Activated naive CD4-positive, alpha-beta T cell treated with anti-CD3 and anti-CD28 coated beads, Interleukin-2, amount 50 U/mL, for 72 hours (primary cell): ENCODE measurements at places on chromosomes 12 and 14.

DNA sequence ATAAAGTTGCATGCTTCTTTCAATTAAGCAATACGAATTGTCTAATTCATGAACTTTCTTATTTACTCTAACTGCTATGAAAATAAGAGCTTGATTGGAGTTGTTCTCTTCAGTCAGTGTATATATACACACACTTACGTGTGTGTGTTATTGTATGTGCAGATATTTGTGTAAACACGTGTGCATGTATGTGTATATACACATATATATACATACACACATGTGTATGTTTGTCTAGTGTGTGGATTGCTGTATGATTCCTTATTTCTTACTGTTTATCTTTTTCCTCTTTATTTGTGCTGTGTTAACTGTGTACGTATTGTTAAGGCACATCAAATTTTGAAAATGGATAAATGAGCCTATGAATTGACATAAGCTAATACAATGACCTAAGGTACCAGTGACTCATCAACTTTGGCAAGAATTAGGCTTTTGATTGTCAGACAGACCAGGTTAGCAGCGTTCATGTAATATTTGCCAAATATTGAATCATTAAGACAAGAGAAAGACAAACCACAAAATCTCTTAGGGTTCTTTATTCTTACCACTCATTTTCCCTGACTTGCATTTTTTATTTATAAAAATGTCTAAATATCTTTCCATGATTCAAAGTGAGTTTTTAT, 423.9 kb downstream of the SOX5 start:
- DNase-seq, result no peak

DNA sequence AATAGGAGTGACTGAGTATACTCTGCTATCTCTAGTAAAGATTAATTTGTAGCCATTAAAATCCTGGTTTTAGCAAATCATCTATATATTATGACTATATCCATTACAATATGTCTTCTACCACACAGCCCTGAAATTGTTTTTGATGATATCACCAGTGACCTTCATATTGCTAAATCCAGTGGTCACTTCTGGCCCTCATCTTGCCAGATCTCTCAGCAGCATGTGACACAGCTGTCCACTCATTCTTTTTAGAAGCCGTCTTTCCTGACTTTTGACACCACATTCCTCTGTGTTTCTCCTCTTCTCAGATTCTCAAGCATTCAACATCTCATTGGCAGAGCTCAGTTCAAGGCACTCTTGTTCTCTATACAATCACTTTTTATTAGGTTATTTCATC, 54.9 kb downstream of the CPNE8 start:
- no peak for DNase-seq

GRCh38 chr12:6538420-6539313, 4.3 kb downstream of the GAPDH start:
- no peak for DNase-seq

DNA sequence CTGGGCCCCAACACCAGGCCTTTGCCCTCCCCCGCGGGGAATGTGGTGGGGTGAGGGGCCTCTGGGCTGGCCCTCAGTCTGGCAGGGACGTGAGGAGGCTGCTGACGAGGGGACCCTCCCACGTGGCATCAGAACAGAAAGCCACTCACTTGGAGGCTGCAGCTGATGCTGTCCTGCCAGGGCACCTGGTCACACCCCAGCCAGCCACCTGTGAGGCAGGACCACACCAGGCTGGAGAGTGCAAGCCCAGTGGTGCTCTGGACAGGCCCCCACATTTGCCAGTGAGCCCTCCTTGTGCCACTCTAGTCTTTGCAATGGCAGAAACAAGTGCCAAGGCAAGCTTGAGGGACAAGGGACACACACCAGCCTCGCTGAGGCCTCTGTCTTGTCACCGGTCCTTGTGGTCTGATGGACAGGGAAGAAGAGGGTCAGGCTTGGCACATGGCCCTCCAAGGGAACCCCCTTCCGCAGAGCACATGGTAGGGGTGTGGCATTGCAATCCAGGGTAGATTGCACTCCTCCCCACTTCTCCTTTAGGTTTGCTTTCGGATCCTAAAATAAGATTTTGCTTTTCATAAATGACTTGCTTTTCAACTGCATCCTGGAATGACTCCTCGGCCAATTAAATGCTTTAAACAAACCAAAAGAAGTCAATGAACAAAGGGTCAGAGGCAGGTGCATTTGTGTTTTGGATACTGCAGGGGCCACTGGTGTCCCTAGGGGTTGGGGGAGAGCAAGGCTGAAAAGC, 53.7 kb downstream of the CCDC88C start:
- DNase-seq, result no peak

DNA sequence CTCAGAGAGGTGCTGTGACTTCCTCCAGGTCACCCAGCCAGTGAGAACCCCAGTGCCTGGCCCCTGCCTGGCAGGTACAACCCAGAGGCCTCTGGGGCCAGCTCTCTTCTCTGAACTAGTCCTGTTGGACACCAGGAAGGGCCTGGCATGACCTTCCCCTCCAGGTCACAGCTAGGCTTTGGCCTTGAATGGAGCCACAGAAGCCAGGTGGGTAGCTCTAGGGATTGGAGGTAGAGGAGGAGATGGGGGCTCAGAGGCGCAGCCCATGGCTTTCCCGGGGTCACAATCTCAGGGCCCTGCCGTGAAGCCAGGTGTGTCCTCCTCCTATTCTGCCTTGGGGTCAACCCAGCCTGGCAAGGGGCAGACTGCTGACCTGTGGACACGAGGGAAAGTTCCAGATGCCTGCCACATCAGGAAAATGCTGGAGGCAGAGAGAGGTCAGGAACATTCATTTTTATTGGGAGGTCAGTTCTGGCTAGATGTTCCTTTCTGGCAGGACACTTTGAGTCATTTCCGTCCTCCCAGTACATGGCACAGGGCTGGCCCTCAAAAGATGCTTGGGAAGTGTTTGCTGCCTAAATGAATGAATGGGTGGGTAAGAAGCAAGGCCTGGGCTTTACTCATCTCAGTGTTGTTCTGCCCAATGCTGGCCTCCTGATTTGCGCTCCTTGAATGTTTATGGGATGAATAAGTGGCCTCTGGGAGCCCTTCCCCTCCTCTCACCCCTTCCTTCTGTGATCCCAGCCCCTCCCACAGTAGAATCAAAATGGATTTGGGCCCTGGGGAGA, 25.4 kb downstream of the FAM222A start:
- DNase-seq, result no peak

DNA sequence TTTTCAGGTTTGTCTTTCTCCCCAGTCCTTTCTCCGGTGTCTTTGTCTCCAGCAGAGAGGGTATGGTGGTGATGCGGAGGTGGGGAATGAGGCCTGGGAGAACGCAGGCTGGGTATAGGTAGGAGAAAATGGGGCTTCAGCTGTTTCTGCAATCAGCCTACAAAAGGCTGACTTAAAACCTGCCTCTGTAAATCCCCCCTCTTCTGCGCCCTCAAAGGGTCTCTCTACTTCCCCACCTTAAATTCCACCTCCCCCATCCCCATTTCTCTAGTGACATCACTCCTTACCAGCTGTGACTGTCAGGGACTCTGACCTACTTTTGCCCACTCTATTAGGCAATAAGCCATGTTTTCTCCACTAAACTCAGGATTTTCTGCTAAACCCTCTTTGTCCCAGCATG, 8.1 kb upstream of the RIMKLB start:
- no peak for DNase-seq

DNA sequence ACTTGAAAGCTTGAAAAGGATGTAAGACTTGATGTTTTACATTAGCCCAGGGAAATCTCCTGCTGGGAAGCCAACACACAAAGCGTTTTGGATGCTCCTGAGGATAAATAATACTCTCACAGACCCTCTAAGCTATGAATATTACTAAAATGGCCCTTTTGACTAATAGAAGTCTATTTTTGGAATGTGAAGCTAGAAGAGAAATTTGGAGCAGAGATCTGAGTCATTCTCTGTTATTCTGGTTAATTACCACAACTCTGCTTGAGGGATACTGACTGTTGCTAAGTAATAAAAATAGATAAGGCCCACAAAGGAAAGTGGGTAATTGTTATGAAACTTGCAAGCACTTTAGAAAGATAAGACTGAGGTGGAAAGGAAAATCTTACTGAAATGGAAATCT, 346.2 kb upstream of the STXBP6 start:
- DNase-seq, result no peak

- DNase-seq, result no peak
These were observed 47.7 kb upstream of the CPM start for GRCh38 chr12:68980476-68981212.

GRCh38 chr14:24978862-24979724, 70.9 kb downstream of the STXBP6 start:
- no peak for DNase-seq

DNA sequence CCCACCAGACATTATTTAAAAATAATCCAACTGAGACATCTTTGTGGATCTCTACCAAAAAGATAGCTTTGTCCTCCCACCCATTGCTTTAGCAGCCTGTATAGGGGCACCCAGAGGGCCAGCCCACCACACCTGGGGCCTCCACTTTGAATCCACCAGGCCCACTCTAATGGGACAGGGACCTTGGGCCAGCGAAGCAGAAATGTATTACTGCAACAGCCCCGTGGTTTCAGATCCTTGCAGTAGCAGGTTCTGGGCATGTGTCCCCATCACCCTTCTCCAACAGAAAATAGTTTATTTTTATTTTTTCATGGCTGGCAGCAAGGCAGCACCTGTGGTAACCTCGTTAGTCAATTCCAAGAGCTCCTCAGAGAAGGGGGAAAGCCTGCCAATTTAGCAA, 218.4 kb downstream of the ZFP36L1 start:
- DNase-seq, result no peak

DNA sequence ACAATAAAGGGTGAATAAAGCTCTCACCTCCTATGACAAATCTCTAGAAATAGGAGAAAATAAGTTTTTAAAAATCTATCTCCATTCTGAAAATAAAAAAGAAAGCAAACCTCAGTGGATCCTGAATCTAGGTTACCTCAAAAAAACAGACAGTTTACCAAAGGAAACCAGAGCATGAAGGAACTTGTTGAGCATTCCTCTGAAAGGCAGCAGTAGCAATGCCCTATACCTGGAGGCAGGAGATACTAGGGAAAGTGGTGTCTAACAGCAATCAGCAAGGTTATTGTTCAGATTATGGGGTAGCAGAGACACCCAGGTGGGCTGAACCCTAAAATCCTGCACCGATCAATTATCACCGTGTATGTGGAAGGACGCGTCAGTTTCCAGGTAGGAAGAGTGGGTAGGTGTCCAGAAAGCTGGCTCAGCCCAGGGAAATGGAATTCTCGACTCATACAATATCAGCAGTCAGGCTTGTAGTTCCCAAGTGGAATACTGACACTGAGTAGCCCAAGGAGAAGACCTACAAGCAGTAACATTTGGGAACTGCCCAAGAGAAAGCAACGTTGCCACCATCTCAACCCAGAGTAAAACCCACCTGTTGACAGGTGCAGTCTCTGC, 128.3 kb downstream of the ST8SIA1 start:
- DNase-seq, result no peak

DNA sequence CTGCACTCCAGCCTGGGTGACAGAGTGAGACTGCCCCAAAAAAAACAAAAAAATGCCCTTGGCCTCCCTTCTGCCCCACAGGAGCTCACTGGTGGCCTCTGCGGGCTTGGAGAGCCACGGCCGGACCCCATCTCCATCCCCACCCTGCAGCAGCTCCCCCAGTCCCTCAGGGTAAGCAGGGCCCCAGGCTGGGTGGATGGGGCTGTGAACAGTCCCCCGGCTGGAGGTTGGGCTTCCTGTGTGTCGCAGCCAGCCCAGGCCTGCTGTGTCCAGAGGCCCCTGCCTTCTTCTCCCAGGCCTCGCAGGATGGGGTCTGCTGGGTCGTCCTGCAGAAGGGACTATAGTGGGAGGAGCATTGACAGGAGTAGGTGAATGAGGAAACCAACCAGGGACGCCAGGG, 15.4 kb upstream of the PUS1 start:
- no peak for DNase-seq

DNA sequence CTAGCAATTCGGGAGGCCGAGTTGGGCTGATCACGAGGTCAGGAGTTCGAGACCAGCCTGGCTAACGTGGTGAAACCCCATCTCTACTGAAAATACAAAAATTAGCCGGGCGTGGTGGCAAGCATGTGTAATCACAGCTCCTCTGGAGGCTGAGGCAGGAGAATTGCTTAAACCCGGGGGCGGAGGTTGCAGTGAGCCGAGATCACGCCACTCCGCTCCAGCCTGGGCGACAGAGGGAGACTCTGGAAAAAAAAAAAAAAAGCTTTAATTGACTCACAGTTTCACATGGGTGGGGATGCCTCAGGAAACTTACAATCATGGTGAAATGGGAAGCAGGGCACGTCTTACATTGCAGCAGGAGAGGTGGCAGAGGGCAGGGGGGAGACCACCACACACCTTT, 30.6 kb upstream of the SLC2A3 start:
- no peak for DNase-seq

GRCh38 chr14:101083564-101084435, 180.3 kb upstream of the RTL1 start:
- no peak for DNase-seq

GRCh38 chr14:64841121-64841651, 38.5 kb downstream of the SPTB start:
- DNase-seq, result no peak

DNA sequence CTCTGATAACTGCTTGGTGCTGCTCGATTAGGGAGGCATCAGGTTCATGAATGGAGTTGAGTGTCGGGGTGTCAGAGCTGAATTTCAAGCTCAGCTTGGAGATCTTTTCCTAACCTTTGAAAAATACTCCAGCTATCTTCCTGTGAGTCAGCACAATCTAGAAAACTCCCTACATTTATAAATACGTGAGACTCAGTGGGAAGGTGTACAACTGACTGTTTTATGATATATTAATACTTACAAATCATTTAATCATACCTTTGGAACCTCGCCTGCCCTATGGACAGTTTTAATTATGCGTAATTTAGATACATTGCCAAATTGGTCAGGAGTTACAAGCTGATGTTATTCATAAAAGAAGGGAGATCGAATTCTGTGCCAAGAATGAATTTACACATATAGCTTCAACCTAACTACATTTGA, 961 bp downstream of the CMAS start:
- DNase-seq, result no peak

- no peak for DNase-seq
These were observed 15.2 kb downstream of the FGFR1OP2 start for GRCh38 chr12:26953447-26953846.
